ENCODE measurements at places on chromosomes 12 and 14. TPM values are rescaled to one million over a fixed set of nuclear protein-coding genes. Genes with fewer than 3 reads are reported as not detected.
A peak's percentile ranks its signal among the peaks of the same experiment; 100 is the strongest.

GRCh38 chr12:12326262-12326661, 23.8 kb downstream of the MANSC1 start:
- H3K4me3 ChIP-seq: no peak overlapping the region
- no peaks in the 10 kb centered on the region for H3K36me3 ChIP-seq
- H3K27me3 ChIP-seq: no peaks in the 10 kb centered on the region
- peaks cover 12% of the 10 kb centered on the region for H3K4me1 ChIP-seq
- H3K27ac ChIP-seq: no peak overlapping the region

GRCh38 chr14:33934938-33935337, 15.9 kb downstream of the EGLN3 start:
- no peaks in the 10 kb centered on the region for H3K36me3 ChIP-seq
- H3K4me1 ChIP-seq: peaks cover 16% of the 10 kb centered on the region
- no peak overlapping the region for H3K4me3 ChIP-seq
- no peak overlapping the region for H3K27ac ChIP-seq
- no peaks in the 10 kb centered on the region for H3K27me3 ChIP-seq

GRCh38 chr12:83753205-83753604, 1066.5 kb downstream of the TMTC2 start:
- H3K27me3 ChIP-seq: no peaks in the 10 kb centered on the region
- H3K36me3 ChIP-seq: no peaks in the 10 kb centered on the region
- no peak overlapping the region for H3K27ac ChIP-seq
- no peak for DNase-seq

- no peak overlapping the region for H3K4me3 ChIP-seq
- no peak overlapping the region for H3K27ac ChIP-seq
- H3K4me1 ChIP-seq: peaks cover 15% of the 10 kb centered on the region
- DNase-seq: no peak
- H3K27me3 ChIP-seq: no peaks in the 10 kb centered on the region
These were observed 89.7 kb downstream of the NUMB start for GRCh38 chr14:73368616-73369015.

DNA sequence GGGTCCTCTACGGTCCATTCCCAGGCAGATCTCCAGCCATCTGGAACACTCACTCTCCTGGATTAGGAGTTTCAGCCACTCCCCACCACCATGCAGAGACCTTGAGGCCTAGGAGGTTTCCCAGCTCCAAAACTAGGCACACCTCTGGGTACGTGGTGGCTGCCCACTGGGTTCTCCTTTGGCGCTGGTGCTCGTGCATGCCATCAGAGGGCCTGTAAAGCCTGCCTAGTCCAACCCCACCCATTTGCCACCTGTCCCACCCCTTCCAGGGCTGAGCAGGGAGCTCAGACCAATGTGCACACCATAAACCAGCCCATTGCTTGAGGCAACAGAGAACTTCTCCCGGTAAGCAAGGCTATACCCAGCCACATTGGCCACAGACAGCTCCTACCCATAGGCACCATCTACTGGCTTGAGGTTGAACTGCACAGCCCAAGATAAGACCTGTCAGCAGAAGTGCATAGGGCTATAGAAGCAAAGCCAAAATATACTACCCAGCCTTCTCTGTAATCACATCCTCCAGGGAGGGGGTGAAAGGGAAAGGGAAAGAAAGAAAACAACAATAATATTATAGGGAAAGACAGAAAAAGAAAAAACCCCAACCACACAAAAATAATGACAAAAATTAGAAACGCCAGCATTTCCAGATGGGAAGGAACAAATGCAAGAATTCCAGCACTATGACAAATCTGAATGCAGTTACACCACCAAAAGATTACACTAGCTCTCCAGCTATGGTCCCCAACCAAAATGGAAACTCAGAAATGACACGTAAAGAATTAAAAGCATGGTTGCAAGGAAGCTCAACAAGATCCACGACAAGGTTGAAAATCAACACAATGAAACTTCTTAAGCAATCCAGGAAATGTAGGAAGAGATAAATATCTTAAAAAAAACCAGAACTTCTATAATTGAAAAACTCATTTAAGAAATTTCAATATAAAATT, 111.9 kb upstream of the CCDC175 start:
- no peaks in the 10 kb centered on the region for H3K4me1 ChIP-seq
- DNase-seq: peak; percentile 31
- no peak overlapping the region for H3K27ac ChIP-seq
- no peaks in the 10 kb centered on the region for H3K27me3 ChIP-seq
- H3K4me3 ChIP-seq: no peak overlapping the region

AQP6 gene
- total RNA-seq: not detected

SIRT4 gene
- 0.99 TPM for total RNA-seq

DTX1 gene
- 17.5 TPM for total RNA-seq

RNASE1 gene
- total RNA-seq: 316 TPM

RD3L gene
- not detected for total RNA-seq
